Mammary microvascular endothelial cell (primary cell): ENCODE measurements at places on chromosomes 13 and 19. TPM values are rescaled to one million over a fixed set of nuclear protein-coding genes. Genes with fewer than 3 reads are reported as not detected.

The DAND5 gene
- 0.07 TPM in 1 of 2 replicates, not detected in the other for total RNA-seq

The ZNF729 gene
- total RNA-seq, result not detected in 2 replicates

The CLDND2 gene
- total RNA-seq, result not detected in 2 replicates

The SLC25A42 gene
- total RNA-seq, result 2.5 and 2.9 TPM in 2 replicates

The LGALS4 gene
- not detected in 2 replicates for total RNA-seq

The DCT gene
- not detected in 2 replicates for total RNA-seq

The BRME1 gene
- total RNA-seq, result 0.13 and 0.79 TPM in 2 replicates

The ZNF571 gene
- total RNA-seq, result 1.6 and 1.8 TPM in 2 replicates

The AP3D1 gene
- total RNA-seq, result 113 and 121 TPM in 2 replicates

The OLFM4 gene
- total RNA-seq, result not detected in 2 replicates

The FPR3 gene
- not detected in 2 replicates for total RNA-seq

The CEACAM1 gene
- total RNA-seq, result 13.3 and 15.4 TPM in 2 replicates

The PDS5B gene
- total RNA-seq, result 12.7 and 15.5 TPM in 2 replicates

The KLHL1 gene
- not detected in 2 replicates for total RNA-seq

The ALOX5AP gene
- total RNA-seq, result 2.6 TPM in 1 of 2 replicates, not detected in the other

The PODNL1 gene
- 1.1 TPM in 1 of 2 replicates, not detected in the other for total RNA-seq

The SLAIN1 gene
- 2.9 and 3.5 TPM in 2 replicates for total RNA-seq

The PCDH8 gene
- not detected in 2 replicates for total RNA-seq

The CDC34 gene
- 111 and 117 TPM in 2 replicates for total RNA-seq

The GSX1 gene
- total RNA-seq, result not detected in 2 replicates

The TYROBP gene
- not detected in 2 replicates for total RNA-seq

The FPR1 gene
- total RNA-seq, result not detected in 2 replicates

The SLC25A41 gene
- not detected in 2 replicates for total RNA-seq

The NCR1 gene
- not detected in 2 replicates for total RNA-seq

The CEACAM21 gene
- 2.5 and 14.9 TPM in 2 replicates for total RNA-seq

The ACER1 gene
- total RNA-seq, result not detected in 2 replicates

The CFD gene
- 0.40 and 1.4 TPM in 2 replicates for total RNA-seq

The MUC16 gene
- not detected in 2 replicates for total RNA-seq

The CEACAM4 gene
- total RNA-seq, result not detected in 2 replicates

The KLK1 gene
- not detected in 2 replicates for total RNA-seq

The TUBA3C gene
- total RNA-seq, result not detected in 2 replicates

The EIF3K gene
- total RNA-seq, result 464 and 585 TPM in 2 replicates

The KCNRG gene
- total RNA-seq, result 0.34 TPM in 1 of 2 replicates, not detected in the other

The TRIM13 gene
- total RNA-seq, result 13.8 and 18.1 TPM in 2 replicates

The CGB5 gene
- total RNA-seq, result not detected in 2 replicates

The BEST2 gene
- total RNA-seq, result not detected in 2 replicates

The LMTK3 gene
- 0.05 TPM in 1 of 2 replicates, not detected in the other for total RNA-seq

The SIPA1L3 gene
- 23.6 and 27.4 TPM in 2 replicates for total RNA-seq

The ZNF829 gene
- total RNA-seq, result 1.4 and 1.9 TPM in 2 replicates

The NKPD1 gene
- 0.05 TPM in 1 of 2 replicates, not detected in the other for total RNA-seq

The TMEM59L gene
- 0.07 TPM in 1 of 2 replicates, not detected in the other for total RNA-seq

The CCL25 gene
- total RNA-seq, result not detected in 2 replicates

The CPT1C gene
- total RNA-seq, result 11.9 and 12.3 TPM in 2 replicates

The DLL3 gene
- 0.53 and 1.0 TPM in 2 replicates for total RNA-seq

The MBD3L2 gene
- total RNA-seq, result not detected in 2 replicates

The PSG11 gene
- total RNA-seq, result not detected in 2 replicates

The SLC7A9 gene
- total RNA-seq, result not detected in 2 replicates

The KANK3 gene
- total RNA-seq, result 33.0 and 40.5 TPM in 2 replicates

The CNN1 gene
- 0.20 TPM in 1 of 2 replicates, not detected in the other for total RNA-seq
